Stimulated activated CD4-positive, alpha-beta T cell treated with anti-CD3 and anti-CD28 coated beads, Interleukin-4, amount 100 ng/mL, for 4 hours (primary cell): ENCODE measurements at places on chromosomes 1 and 21.
A peak's percentile ranks its signal among the peaks of the same experiment; 100 is the strongest.

- DNase-seq: no peak
Measured at GRCh38 chr1:238061967-238062613, 171.4 kb upstream of the ZP4 start.

GRCh38 chr21:46052703-46053651, 44.9 kb upstream of the COL6A2 start:
- peak; percentile 45 for DNase-seq

GRCh38 chr1:241276391-241276790, 80.6 kb downstream of the RGS7 start:
- DNase-seq: no peak

- DNase-seq: no peak
Measured at GRCh38 chr21:24339406-24339805, 1267.9 kb downstream of the MRPL39 start.

- no peak for DNase-seq
Measured at GRCh38 chr21:42117967-42118780, 47.1 kb downstream of the UMODL1 start.

GRCh38 chr1:186413319-186413718, 37.7 kb downstream of the ODR4 start:
- DNase-seq: no peak

DNA sequence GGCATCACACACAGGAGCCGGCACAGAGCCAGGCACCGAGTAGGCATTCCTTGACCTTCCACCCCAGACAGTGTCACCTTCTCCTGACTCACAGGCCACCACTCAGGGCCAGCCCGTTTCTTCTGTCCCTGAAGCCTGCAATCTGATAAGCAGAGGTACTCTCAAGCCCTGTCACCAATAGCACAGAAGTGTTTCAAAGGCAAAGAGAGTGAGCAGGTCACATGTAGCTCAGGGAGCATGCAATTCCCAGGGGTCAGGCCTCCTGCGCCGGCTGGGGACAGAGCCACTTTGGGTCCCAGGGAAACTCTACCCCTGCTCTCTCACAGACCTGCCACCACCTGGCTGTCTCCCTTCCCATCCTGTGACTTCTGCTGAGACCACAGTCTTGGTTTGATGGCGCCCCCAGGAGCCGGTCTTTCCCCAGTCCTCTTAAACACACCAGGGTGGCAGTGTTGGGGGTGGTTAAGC, 13.2 kb downstream of the CAPN9 start:
- no peak for DNase-seq
